ENCODE measurements at places on chromosomes 16 and 17.
A peak's percentile ranks its signal among the peaks of the same experiment; 100 is the strongest.

GRCh38 chr17:41812381-41813151 is at the start of gene FKBP10:
Gene FKBP10, plus strand, starts transcription at chr17:41813004. Its CDS starts 31 bp downstream, at chr17:41813035.
- no peak for DNase-seq

DNA sequence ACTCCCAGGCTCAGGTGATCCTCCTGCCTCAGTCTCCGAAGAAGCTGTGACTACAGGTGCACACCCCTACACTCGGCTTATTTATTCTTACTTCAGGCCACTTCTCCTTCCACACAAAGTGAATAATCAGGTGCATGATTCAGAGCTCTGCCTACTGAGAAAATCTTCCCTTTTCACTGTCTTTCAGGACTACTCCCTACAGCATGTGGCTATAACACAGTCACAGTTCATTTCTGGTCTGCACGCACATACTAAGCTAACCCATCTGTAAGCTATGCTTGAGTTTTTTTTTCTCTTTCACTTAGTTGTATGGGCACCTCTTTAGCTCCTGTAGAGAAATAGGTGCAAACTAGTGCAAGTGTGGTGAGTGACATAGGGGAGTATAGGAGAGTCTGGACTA is 7.6 kb upstream of the SLFN5 start:
- DNase-seq, result no peak

GRCh38 chr17:81419319-81419885 is 24.1 kb downstream of the BAHCC1 start:
- no peak for DNase-seq

DNA sequence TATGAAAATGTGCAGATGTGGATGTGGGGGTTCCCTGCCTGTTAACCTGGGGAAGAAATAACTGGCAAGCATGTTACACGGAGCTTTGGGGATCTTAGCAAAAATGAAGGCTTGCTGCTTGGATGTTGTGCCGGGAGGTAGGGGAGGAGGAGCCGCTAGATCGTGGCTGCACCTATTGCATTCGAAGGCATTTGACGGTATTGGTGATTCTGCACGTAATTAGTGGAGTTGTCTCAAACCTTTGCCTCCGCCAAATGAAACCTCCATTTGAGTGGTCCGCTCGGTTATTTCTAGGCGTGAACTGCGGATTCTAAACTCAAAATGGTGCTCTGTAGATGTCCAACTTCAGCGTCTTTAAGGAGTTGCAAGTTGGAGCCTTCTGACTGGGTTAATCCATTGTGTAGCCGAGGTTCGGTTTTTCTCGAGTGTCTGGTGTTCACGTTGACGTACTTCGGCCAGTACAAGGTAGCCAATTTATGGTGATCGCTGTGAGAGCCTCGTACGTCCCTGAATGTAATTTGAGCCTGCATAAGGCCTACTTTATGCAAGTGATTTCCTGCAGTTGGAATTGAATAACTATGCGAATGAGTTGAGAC is 1.5 kb downstream of the TNRC6C start:
- no peak for DNase-seq

- no peak for DNase-seq
These were observed 474 bp downstream of the CBX8 start for GRCh38 chr17:79796444-79796762.

DNA sequence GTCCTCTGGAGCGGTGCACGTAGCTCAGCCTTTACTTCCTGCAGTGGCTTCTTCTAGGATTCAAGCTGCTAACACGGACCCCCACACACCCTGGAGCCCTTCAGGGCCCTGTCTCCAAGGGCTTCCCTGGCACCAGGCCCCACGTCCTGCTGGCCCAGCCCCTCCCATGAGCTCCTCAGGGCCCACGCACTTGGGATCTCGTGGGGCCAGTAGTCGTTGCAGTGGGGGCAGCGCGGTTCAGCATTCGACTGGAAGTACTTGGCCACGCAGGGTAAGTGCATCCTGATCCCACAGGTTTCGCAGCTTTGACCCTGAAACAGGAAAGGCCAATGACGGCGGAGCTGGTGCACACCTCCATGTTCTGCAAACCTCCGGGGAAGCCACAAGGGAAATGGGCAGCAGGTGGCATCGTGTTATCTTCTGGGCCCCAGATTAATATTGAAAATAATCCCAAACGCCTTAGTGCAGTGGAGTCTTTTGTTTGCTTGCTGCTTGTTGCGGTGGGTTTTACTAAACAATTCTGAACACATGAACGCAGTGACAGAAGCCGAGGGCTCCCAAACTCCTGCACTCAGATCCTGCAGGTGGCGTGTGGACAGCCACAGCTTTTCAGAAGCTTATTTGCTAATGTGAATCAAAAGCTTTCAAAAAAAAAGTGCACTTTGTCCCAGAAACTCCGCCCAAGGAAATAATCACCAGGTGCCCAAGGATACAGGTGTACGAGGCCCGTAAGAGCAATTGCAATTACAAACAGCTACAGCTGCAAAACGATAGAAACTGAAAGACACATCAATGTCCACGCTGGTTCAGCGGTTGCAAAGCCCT is 22.4 kb downstream of the KDM8 start:
- no peak for DNase-seq

DNA sequence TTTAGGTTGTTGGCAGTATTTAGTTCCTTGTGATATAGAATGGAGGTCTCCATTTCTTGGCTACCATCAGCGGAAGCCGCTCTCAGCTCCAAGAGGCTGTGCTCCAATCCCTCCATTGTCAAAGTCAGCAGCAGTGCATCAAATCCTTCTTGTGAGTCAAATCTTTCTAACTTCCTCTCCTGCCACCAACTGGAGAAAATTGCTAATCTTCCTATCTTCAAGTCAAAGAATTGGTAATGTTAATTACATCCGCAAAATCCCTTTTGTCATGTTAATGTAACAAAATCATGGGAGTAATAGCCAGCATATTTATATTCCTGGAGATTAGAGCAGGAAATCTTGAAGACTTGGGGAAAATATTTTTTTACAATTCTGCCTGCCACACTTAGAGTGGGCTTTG is 436.4 kb upstream of the DYNLRB2 start:
- DNase-seq, result no peak

GRCh38 chr16:82133798-82134197 is 36.2 kb downstream of the MPHOSPH6 start:
- DNase-seq, result no peak

GRCh38 chr16:82715160-82715559 is 88.4 kb downstream of the CDH13 start:
- DNase-seq, result no peak

- no peak for DNase-seq
These were observed 305.7 kb upstream of the XYLT1 start for GRCh38 chr16:17776465-17776864.

GRCh38 chr16:57184887-57185445 is 873 bp downstream of the PSME3IP1 start:
- no peak for DNase-seq

- DNase-seq, result peak; percentile 65
These were observed 13.7 kb downstream of the RARA start for GRCh38 chr17:40322358-40323315.

GRCh38 chr17:78530675-78531074 is 46.5 kb downstream of the DNAH17 start:
- DNase-seq, result no peak

DNA sequence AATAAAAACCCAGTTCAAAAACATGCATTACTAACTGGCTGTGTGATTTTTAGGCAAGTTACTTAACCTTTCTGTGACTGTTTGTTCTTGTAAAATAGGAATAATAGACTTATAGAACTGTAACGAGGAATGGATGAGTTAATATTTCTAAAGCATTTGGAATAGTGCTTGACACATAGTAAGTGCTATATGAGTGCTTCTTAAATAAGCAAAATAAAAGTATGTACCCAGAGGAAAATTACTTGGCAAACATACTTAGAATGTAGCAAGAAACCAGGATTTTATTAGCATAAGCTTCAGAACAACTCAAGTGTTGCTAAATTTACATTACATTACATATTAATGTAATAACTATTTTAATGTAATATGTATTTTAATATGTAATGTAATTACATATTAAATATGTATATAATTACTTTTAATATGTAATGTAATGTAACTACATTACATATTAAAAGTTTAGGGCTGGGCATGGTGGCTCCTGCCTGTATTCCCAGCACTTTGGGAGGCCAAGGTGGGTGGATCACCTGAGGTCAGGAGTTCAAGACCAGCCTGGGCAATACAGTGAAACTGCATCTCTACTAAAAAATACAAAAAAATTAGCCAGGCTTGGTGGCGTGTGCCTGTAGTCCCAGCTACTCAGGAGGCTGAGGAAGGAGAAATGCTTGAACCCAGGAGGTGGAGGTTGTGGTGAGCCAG is 14.2 kb downstream of the NFAT5 start:
- DNase-seq, result no peak

DNA sequence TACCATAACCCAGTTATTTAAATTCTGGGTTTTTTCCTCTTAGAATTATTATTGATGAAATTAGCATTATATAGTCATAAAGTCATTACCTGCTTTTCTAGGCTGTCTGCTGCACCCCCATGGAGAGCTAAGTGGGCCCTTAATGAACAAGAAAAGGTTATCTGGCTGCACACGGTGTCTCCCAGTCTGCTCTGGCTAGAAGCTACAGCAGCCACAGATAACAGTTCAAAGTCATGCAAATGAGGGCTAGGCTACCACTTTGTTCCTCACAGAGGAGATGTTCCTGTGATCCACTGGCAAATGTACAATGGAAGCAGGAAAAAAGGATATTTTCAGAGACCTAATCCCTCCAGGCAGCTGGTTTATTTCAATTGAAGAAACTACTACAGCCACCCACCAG is 112.1 kb downstream of the SNX11 start:
- no peak for DNase-seq

GRCh38 chr17:82780195-82780594 is 28.3 kb downstream of the TBCD start:
- no peak for DNase-seq

DNA sequence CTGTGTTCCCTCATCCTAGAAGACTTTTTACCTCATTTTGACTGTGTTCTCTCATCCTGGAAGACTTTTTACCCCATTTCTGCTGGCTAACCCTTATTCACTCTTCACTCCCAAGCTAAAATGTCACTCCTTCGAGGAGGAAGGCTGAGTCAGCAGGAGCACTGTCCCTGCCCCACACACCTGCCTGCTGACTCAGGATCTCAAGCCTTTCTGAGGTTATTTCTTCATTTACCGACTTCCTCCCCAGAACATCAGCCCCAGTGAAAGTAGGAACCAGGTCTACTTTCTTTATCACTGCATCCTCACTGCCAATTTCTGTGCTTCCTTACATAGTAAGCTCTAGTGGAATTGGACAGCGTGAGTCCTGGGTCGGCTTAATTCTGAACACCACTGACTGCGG is 220.6 kb downstream of the HS3ST4 start:
- DNase-seq, result no peak

- peak; percentile 82 for DNase-seq
These were observed at the start of gene RPL23 for GRCh38 chr17:38853292-38854219. Gene RPL23, minus strand, starts transcription at chr17:38853721. Its CDS starts 11 bp downstream, at chr17:38853710.

DNA sequence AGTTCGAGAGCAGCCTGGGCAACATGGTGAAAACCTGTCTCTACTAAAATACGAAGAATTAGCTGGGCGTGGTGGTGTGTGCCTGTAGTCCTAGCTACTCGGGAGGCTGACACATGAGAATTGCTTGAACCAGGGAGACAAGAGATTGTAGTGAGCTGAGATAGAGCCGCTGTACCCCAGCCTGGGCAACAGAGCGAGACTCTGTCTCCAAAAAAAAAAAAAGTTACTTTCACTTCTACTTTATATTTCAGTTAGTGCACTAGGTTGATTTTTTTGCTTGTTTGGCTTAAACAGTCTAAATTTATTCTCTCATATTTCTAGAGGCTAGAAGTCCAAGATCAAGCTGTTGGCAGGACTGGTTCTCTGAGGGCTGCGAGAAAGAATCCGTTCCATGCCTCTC is 13.4 kb downstream of the CCDC102A start:
- DNase-seq, result no peak

- DNase-seq, result no peak
These were observed 10.1 kb upstream of the SLC16A5 start for GRCh38 chr17:75077496-75078283.

GRCh38 chr17:80649672-80650330 is 105.2 kb downstream of the RPTOR start:
- peak; percentile 48 for DNase-seq

DNA sequence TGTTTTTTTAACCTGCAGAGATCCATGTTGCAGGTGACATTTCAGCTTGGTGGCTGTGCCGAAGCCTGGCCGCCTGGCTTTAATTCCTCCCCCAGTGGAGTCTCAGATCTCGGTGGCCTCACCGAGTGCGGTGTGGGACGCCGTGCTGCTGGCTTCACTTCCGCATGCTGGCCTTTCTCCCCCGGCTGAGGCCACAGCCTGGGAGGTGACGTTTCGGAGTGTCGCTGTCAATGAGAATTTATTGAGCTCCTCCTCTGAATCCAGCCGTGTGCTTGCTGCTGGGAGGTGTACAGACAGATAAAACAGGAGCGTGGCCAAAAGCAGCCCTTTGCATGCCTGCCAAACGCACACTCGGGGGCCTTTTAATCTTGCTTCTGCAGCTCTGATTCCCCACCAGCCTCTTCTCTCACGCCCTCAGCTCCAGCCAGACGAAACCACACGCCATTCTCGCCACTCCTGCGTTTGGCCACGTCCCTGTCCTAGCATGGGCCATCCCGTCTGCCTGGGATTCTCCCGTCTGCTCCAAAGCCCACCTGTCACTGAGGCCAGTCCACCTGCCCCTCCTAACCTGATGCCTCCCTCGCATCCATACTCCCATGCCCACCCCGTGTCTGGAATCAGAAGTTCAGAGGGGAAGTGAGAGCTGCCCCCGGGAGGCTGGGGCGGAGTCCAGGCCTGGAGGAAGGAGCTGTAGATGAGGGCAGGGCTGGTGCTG is 3.6 kb downstream of the GSE1 start:
- no peak for DNase-seq

DNA sequence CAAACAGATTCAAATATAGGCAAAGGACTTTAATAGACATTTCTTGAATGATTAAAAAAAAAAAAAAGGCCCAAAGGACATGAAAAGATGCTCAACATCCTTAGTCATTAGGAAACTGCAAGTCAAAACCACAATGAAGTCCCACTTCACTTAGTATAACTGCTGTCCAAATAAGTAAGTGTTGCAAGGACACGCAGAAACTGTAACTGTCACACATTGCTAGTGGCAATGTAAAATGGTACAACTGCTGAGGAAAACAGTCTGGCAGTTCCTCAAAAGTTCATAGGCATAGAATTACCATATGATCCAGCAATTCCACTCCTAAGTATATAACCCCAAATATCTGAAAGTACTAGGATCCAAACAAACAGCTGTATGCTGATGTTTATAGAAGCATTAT is 112.7 kb downstream of the BRIP1 start:
- DNase-seq, result no peak

GRCh38 chr17:19365499-19365817 is 2.9 kb upstream of the B9D1 start:
- DNase-seq, result no peak

GRCh38 chr16:75599452-75600277 is 23.4 kb downstream of the ADAT1 start:
- no peak for DNase-seq

- DNase-seq, result no peak
These were observed 2.6 kb downstream of the MAP2K3 start for GRCh38 chr17:21286909-21287702.

- DNase-seq, result no peak
These were observed 31.3 kb downstream of the TVP23A start for GRCh38 chr16:10787304-10787703.

GRCh38 chr16:46973996-46974324 is 486 bp upstream of the DNAJA2 start:
- DNase-seq, result no peak

Data from stimulated activated CD8-positive, alpha-beta memory T cell treated with anti-CD3 and anti-CD28 coated beads, Interleukin-7, amount 100 ng/mL, for 24 hours (primary cell).